ENCODE measurements at places on chromosomes 1 and 21. TPM values are rescaled to one million over a fixed set of nuclear protein-coding genes. Genes with fewer than 3 reads are reported as not detected.

DNA sequence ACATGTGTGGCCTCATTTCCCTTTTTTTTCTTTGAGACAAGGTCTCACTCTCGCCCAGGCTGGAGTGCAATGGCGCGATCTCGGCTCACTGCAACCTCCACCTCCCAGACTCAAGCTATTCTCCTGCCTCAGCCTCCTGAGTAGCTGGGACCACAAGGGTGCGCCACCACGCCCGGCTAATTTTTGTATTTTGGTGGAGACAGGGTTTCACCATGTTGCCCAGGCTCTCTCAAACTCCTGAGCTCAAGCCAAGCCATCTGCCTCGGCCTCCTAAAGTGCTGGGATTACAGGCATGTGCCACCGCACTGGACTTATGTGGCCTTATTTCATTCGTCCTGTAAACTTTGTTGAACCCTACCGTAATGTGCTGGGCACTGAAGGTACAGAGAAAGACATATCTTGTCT lies 569 bp upstream of the WARS2 start:
- no peak for DNase-seq

DNA sequence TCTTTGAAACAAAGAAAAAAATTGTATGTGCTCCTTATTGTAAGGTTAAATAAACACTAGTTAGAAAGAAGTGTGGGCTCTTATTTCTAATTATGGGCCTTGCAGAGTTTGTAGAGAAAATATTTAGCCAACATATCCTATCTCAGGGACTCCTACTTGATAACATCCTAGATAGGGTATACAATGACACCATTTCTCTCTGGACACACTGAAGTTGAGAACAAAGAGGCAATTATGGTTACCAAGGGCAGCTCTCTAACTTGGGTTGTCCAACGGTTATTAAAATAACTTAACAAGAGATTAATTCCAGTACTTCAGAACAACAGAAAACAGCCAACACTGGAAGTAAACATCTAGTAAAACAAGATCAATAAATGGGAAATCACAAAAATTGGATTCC lies 69.0 kb upstream of the ZC3H11B start:
- DNase-seq: no peak

GRCh38 chr1:76284842-76285241 lies 210.3 kb downstream of the ST6GALNAC3 start:
- DNase-seq: no peak

The CACHD1 gene
- total RNA-seq: 28.3 TPM

The CLCNKA gene
- 0.16 TPM for total RNA-seq

- no peak for DNase-seq
Observed at GRCh38 chr21:44566403-44566802, 7.1 kb upstream of the KRTAP10-4 start.

All from astrocyte (in vitro differentiated cells and primary cell).